ENCODE measurements at places on chromosomes 11 and 22.

DNA sequence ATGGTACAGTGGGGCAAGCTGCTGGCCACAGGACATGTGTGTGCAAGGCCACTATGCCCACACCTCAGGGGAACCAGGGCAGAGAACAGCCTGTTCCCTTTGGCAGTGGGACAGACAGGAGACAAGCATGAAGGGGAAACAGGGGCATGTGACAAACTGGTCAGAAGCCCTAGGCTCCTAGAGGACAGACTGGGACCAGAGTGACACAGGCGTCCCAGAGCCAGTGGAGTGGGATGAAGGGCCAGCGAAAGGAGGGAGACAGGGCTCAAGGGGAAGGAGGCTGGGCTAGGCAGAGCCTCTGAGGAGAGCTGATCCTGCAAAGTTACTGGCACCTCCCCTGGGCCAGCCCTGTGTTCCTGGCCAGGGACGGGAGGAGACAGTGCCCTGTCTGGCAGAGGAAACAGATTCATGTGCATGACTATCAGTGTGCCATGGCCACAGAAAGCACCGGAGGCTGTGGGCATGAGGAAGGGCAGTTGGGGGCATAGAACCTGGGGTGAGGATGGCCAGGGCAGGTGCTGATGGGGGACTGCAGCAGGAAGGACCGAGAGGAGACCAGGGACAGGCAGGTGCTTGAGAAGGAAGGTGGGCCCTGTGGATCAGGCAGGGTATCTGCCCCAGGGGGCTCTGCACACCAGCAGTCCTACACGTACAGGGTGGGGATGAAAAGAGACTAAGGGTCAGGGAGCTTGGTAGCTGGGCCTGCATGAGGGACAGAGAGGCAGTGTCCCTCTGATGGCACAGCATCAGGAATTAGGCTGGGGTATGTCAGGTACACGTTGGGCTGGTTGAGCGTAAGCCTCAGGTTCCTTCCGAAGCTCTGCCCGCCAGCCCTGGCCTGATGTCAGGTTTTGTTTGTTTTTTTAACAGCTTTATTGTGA is 9.8 kb downstream of the DERL3 start:
- no peak for DNase-seq

- DNase-seq, result no peak
Measured at GRCh38 chr11:2180789-2181370, 9.3 kb upstream of the TH start.

- no peak for DNase-seq
Measured at GRCh38 chr11:110431051-110431672, 1.4 kb downstream of the FDX1 start.

- no peak for DNase-seq
Measured at GRCh38 chr11:70535191-70535971, 137.1 kb downstream of the CTTN start.

GRCh38 chr11:115280775-115281174 is 223.4 kb downstream of the CADM1 start:
- DNase-seq, result no peak
